ENCODE measurements at places on chromosomes 3 and 15.

- DNase-seq: no peak
Observed at GRCh38 chr15:81032355-81032754, 31.6 kb downstream of the TLNRD1 start.

DNA sequence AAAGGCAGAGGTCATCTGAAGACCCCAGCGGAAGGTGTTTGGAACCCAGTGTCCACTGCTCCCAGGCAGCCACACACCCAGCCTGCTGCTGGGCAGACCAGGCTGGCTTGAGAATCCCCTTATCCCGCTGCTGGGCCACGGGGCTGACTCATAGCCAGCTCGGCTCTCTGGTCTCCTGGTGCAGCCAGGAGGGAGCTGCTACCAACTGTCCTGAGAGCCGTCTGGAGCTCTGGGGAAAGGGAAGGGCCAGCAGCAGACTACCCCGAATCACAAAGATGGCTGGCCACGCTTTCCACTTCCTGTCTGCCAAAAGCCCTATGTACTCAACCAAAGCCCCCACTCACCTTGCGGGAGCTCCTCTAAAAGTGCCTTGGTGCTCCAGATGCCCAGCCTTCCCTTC, 38.3 kb downstream of the WHAMM start:
- peak; percentile 36 for DNase-seq

DNA sequence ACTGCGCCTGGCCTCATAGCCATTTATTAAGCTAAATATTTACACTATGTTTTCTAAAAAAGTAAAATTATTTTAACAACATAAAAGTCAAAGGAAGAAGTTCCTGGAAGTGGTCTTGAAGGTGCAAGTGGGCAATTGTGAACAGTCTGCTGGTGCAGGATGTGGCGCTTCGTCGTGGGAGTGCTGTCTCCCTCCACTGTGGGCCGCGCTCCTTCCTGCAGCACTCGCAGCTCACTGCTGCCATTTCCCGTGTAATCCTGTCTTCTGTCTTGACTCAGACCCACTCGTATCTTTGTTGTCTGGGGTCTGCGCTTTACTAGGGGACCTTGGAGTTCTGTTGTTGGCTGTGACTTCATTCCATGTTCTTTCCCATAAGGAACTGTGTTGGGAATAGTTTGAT, 56.3 kb downstream of the APBA2 start:
- no peak for DNase-seq

- no peak for DNase-seq
Observed at GRCh38 chr3:130827486-130827885, 66.4 kb upstream of the ATP2C1 start.

- DNase-seq: peak; percentile 35
Observed at GRCh38 chr3:150388498-150389418, 19.3 kb upstream of the TSC22D2 start.

All from ELR (cell line).